ENCODE measurements at places on chromosomes 5 and 9. TPM values are rescaled to one million over a fixed set of nuclear protein-coding genes. Genes with fewer than 3 reads are reported as not detected.

GRCh38 chr5:74433896-74434829 is 206.4 kb downstream of the ENC1 start:
- peak; percentile 11 for DNase-seq

- DNase-seq: no peak
Measured at GRCh38 chr9:100689635-100690034, 111.8 kb downstream of the CAVIN4 start.

- no peak for DNase-seq
Measured at GRCh38 chr5:93421468-93421867, 159.6 kb downstream of the NR2F1-AS1 start.

The NMUR2 gene
- total RNA-seq: not detected

The FGFR4 gene
- total RNA-seq: 3.8 TPM

The OTP gene
- total RNA-seq: not detected

The TEX48 gene
- not detected for total RNA-seq

Measured in endothelial cell of umbilical vein (primary cell).